Transverse colon (tissue), 4 donors: ENCODE measurements at places on chromosomes 3 and 15.
A peak's percentile ranks its signal among the peaks of the same experiment; 100 is the strongest.

GRCh38 chr3:23508464-23508863, 297.3 kb upstream of the UBE2E1 start:
- no peak for DNase-seq

DNA sequence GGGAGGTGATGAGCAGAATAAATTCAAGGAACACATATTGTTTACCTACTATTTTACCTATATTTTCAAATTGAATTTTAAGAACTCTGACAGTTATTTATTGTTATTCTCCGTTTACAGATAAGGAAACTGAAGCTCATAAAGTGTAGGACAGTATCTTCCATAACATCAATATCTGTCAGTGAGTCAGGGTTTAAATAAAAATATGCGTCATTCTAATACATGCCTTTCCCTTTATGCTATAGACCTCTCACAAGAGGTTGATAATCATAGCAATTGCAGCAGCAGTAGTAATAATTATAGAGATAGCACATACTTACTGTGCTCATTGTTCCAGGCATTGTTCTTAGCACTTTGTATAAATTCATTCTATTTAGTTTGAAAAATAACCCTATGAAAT, 101.1 kb downstream of the EPHA6 start:
- DNase-seq, result no peak

DNA sequence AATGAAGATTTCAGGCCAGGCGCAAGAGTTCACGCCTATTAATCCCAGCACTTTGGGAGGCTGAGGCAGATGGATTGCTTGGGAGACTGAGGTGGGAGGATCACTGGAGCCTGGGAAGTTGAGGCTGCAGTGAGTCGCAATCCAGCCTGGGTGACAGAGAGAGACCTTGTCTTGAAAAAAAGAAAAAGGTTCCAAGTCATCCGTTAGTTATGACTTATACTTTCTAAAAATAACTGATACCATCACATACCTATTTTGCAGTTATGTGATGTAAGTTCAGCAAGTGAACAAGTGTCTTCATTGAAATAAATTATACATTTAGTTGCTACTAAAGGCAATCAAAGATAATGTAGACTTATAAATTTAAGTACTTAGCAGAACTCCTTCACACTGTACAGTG, 22.1 kb downstream of the CLPX start:
- no peak for DNase-seq

DNA sequence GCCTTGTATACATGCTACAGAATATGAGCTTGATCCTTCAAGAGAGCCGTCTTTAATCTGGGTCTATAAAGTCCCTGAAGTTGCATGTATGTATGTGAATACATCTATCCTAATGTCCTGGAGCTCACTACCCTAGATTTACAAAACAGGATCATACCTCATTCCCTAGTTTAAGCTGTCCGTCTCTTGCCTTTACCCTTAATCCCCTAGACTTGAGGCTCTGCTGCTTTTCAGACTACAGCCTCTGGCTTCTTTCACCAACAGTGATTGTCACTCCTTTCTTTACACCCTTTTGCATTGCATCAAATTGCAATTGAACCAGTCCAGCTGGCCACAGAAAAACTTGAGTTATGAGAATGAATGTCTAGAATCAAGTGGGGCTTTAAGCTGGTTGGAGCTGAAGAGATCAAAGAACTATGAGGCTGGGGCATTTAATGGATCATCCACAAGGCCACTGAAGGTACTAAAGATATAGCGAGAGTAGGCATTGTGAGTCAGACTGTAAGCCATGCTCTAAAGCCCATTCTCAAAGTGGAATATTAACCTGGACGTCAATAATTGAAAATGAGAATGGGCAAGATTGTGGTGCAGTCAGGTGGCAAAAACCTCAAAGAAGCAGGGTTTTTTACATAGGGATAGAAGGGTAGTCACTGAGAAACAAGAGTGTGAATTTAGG, 12.3 kb upstream of the PLD1 start:
- DNase-seq, result no peak

DNA sequence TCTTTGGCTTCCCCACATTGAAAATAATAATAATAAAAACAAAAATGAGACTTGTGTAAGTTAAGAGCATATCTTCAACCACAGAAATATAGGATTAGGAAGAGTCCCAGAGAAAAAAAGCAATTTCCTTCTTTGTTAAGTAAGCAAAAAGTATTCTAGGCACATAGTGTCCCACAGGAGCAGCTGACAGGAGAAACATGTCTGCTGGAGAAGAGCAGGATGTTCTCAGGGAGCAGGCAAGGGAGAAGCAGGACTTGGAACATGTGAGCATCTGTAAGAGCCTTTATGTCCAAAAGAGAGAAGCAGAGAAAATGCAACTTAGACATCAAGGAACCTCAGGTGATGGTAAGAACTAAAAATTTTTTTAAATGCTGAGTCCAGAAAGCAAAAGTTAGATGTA, 39.0 kb downstream of the TTC23 start:
- DNase-seq, result no peak

DNA sequence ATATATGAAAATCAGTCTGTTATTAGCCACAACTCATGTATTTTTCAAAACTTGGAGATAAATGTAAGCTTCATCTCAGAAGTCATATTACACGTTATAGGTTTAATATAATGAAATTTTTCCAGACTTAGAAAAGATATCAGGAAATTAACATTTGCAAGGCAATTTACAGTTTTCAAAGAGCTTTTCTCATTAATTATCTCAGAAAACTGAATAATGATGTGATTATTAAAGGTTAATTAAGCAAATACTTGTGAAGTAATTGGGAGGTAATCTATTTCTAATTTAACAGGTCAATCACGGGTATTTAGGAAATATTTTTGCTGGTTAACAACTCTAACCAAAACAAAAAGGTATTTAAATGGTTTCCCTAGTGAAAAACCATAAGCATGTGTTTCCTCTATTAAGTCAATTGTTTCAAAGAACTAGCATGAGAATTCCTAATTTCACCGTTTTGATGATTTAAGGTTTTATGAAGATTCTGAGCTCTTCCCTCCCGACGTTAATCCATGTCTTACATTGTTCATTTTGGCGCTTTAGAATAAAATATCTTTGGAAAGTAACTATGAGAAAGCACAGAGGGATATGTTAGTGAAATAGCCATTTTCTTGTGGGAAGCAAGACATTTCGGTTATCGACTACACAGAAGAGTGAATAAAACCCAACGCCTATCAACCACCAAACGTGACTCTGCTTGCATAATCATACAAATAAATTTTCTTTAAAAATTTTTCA, 1.5 kb upstream of the NEO1 start:
- no peak for DNase-seq

DNA sequence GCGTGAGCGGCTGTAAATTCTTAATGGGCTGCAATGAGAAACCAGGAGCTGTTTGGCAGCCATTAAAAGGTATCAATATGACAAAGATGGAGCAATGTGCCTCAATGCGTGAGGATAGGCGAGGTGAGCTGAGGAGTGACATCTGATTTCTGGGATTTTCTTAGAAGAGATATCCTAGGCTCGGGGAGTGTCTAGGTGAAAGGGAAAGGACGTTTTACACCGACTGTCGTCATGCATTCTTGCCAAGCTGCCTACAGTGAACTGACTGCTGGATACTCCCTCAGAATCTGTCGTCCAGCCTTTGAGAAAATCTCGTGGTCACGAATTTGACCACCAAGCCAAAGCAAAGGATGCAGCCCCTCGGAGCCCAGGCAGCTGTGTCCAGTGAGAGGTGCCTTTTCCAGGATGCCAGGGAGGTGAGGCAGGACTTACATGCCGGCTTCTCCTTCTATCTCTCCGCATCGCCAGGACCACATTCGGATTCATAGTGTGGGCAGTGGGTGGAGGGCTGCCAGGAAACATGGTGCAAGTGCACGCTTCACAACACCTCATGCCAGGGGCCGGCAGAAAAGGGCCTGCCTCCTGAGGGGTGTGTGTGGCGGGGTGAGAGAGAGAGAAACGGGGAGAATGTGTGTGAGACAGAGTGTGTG, 80.3 kb upstream of the ABHD17C start:
- DNase-seq, result no peak

- no peak for DNase-seq
Measured at GRCh38 chr15:30990036-30990435, 1.4 kb downstream of the MTMR10 start.

- DNase-seq, result peak; percentile 52
Measured at GRCh38 chr3:42520336-42520735, 17.9 kb downstream of the VIPR1 start.

DNA sequence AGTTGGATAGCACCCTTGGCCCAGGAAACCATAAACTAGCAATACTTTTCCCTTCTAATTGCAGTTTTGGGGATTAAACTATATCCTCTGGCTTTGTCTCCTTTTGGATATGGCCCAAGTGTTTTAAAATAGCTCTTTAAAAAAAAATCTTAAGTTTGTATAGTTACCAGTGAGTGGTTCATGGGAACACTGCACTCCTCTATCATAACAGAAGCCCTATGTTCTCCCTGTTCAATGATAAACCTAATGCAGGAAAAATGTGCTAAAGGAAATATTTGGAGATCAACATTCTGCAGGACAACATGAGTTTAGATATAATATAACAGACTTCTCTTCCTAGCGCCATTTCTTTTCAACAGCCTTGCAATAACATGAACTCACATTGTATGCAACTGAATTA, 13.1 kb downstream of the MRPL47 start:
- no peak for DNase-seq

- no peak for DNase-seq
Measured at GRCh38 chr3:71104121-71104541, 479.4 kb downstream of the FOXP1 start.

DNA sequence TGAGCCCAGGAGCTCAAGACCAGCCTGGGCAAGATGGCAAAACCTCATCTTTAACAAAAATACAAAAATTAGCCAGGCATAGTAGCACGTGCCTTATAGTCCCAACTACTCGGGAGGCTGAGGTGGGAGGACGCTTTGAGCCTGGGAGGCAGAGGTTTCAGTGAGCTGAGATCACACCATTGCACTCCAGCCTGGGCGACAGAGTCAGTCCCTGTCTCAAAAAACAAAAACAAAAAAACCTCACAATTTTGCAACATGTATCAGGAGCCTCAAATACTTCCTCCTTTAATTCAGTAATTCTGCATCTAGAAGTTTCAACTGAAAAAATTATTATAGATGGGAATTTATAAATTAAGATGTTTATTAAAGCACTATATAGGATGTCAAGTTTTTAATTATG, 1.1 kb downstream of the MRPL47 start:
- DNase-seq, result no peak

- DNase-seq, result no peak
Measured at GRCh38 chr15:41597787-41598186, 38.8 kb downstream of the TYRO3 start.

DNA sequence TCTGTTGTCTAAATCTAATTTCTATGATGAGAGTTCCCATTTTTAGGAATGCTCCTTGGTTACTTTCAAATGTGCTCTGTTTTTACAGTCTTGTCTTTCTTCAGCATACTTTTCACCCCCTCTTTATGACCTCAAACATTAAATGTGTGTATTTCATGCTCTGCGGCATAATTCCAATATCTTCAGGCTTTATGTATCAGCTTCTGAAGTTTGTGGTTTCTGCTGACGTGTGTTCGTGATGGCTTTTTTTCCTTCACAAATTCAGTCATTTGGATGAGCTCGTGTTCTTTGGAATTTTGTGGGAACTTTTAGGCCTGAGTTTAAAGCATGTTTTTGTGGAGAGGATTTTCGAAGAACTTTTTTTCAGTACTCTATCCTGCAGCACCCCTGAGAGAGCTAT, 97.7 kb upstream of the CHRNA7 start:
- DNase-seq, result no peak

- DNase-seq, result no peak
Measured at GRCh38 chr3:195544634-195545033, 1.5 kb upstream of the PPP1R2 start.

DNA sequence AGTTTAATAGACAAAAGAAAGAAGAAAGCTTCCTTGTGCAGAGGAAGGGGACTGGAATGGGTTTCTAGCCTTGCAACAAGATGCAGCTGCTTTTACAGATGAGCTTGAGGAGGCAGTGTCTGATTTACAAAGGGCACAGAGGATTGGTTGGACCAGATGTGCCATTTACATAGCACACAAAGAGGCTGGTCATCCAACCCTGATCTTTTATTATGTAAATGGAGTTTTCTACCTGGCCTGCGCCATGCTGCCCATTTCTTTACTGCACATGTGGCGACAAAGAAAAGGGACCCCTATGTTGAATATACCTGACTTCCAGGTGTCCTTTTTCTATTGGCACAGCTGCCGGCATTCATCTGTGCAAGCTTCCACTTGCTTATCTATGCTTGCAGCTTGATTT, 409.4 kb upstream of the FRG2C start:
- DNase-seq, result no peak

GRCh38 chr3:144361002-144361401, 389.4 kb downstream of the DIPK2A start:
- no peak for DNase-seq

DNA sequence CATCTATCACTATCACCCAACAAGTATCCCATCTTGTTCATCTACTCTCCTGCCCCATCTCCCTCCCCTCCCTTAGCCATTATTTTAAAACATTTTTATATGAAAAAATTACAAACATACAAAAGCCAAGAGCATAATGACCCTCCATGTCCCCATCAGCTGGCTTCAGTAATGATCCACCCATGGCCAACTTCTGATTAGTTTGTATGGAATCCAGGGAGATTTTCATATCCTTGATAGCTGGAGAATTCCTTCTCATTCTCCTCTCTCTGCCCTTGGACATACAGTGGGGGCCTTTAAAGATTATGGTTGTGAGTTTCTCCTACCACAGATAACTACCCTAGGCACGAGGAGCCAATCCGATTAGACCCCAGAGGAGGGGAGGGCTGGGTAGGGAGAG, 40.2 kb downstream of the IRAK2 start:
- DNase-seq, result no peak

- no peak for DNase-seq
Measured at GRCh38 chr3:183817639-183818038, 7.7 kb downstream of the MAP6D1 start.

- no peak for DNase-seq
Measured at GRCh38 chr3:113736548-113737089, 9.4 kb downstream of the NAA50 start.

- no peak for DNase-seq
Measured at GRCh38 chr3:38186781-38187180, 21.4 kb downstream of the OXSR1 start.

- DNase-seq, result no peak
Measured at GRCh38 chr15:100537331-100537730, 8.6 kb upstream of the CERS3 start.

DNA sequence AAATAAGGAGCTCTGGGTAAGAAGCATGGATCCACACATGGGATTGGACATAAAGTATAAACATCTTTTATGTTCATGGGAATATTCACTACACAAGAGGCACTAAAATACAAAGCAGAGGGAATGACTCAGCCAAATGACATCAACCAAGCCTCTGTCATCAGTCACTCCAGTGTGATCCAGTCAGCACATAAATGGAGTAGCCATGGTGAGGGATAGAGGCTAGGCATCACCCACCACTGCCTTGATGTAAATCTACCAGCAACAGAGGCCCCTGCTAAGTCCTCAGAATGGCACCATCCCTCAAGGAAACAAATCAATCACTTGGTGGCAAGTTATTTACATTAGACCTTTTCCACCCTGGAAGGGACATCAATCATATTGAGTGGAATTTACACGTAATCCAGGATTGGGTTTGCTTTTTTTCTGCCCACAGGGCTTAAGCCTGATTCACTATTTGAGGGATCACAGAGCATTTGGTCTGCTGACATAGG, 27.2 kb downstream of the VEPH1 start:
- DNase-seq, result no peak

- DNase-seq, result peak; percentile 86
Measured at GRCh38 chr15:42056934-42057798, 36.3 kb upstream of the PLA2G4E start.
